Stimulated activated effector memory CD8-positive, alpha-beta T cell treated with anti-CD3 and anti-CD28 coated beads, Interleukin-12 subunit alpha, Interleukin-12 subunit beta, amount 100 ng/mL, for 72 hours (primary cell): ENCODE measurements at places on chromosomes 16 and 17.

GRCh38 chr17:74856112-74856511, 3.6 kb downstream of the GRIN2C start:
- no peak for DNase-seq

GRCh38 chr16:57795431-57795878, 6.8 kb downstream of the KIFC3 start:
- DNase-seq = no peak

GRCh38 chr16:87052506-87052905, 264.7 kb downstream of the C16orf95 start:
- no peak for DNase-seq

GRCh38 chr17:5522476-5522875, 36.1 kb downstream of the MIS12 start:
- no peak for DNase-seq

DNA sequence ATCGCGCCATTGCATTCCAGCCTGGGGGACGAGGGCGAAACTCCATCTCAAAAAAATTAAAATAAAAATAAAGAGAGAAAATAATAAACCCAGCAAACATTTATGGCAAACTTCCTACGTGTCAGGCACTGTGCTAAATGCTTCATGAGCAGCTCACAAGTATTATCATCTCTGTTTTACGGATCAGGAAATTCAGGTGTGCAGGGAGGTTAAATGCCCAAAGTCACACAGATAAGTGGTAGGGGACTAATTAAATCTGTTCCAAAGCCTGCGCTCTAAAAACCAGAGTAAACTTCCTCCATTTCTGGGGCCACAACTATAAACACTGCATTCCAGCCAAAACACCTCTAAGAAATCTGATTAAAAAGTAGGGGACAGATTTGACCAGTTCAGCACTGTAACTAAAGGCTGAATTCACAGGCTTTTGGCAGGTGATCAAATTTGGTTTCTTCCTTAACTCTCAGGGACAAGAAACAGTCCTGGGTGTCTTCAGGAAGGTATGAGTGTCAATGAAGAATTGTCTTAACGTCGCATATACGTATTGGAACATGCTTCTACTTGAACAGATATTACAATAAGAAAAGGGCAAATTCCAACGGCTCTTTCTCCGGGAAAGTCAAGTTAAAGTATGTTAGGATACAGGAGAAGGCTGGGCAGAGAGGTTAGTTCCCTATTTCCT, 996 bp downstream of the STRADA start:
- DNase-seq = no peak

DNA sequence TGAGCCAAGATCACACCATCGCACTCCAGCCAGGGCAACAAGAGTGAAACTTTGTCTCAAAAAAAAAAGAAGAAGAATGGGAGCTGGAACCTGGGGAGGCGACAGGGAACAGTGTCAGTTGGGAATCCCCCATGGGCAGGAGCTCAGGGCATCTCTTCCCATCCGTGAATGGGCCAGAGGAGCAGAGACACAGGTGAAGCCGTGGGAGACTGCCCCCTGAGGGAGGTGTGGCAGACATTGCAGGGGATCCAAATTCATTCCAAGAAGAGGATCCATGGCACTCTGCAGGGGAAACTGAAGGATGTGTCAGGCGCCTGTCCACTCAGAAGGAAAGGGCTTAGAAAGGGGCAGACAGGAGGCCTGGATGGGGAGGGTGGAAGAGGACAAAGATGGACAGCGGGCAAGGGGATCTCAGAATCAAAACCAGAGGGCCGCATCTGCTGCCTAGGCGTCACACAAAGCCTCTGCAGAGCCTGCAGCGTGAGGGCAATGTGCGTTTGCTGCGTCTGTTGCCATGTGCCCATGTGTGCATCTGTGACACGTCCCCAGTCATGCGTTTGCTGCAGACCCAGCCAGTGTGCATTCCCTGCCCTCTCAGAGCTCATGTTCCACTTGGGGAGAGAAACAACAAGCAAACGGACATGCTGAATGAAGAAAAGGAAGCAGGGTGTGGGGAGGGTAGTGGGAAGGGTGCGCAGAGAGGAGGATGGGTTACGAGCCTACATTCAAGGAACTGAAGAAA, 30.6 kb upstream of the TNRC6C start:
- DNase-seq = no peak

- no peak for DNase-seq
Measured at GRCh38 chr16:35185366-35186044, 1726.1 kb downstream of the TP53TG3F start.
